ENCODE measurements at places on chromosomes 5 and 9.
A peak's percentile ranks its signal among the peaks of the same experiment; 100 is the strongest.

GRCh38 chr9:82332018-82332773 is 343.6 kb downstream of the SPATA31D1 start:
- DNase-seq: no peak

DNA sequence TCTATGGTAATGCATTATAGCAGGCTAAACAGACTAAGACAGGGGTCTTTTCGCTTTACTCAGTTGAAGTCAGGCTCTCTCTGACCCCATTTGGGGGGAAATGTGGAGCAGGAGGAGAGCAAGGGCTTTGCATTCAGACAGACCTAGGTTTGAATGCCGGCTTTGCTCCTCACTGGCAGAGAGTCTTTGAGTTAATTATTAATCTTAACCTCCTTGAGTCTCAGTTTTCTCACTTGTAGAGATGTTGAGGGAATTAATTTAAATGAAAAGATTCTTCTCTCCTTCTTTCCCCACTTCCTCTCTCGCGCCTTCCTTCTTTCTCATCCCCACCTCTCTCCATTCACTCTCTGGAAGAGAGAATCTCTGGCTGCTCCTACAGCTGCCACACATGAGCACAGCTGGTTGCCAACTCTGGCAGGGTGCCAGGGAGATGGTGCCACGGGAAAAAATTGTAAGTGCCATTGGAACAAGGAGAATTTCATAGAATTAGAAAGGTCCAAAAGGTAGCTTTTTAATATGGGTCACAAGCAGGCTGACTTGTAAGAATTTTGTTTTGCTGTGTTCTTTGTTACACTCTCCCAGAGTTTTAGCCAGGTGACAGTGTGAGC is 25.2 kb upstream of the GLRA1 start:
- DNase-seq: no peak

GRCh38 chr5:110377361-110377760 is 349.1 kb downstream of the TMEM232 start:
- DNase-seq: no peak

GRCh38 chr5:117999939-118000549 is 988.3 kb downstream of the DTWD2 start:
- no peak for DNase-seq

DNA sequence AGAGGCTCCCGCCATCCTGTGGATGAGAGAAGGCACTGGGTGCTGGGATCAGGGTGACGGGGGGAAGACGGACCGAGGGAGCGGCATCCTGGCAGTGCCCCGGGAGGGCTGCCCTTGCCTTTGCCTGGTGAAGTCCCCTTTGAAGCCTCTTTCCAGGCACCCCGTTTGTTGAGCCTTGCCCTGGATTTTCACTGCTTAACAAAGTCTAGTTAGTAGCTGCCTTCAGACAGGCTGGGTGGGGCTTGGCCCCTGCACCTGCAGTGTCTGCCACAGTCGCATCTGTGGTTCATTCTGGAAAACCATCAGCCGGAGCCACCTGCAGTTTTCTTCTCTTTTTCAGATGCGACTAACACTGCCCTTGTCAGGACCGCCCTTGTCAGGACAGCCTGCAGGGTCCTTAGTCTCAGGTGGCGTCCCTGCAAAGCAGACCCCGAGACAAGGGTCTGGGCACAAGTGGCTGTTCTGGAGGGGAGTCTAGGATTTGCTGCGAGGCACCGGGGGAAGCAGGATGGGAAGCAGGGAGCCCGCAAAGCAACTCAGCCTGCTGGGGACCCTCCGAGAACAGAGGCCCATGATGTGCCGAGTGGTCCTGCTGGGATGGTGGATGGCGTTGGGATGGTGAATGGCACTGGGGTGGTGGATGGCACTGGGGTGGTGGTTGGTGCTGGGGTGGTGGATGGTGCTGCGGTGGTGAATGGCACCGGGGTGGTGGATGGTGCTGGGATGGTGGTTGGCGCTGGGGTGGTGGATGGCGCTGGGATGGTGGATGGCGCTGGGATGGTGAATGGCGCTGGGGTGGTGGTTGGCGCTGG is 147.9 kb upstream of the COL5A1 start:
- DNase-seq: no peak

GRCh38 chr9:92439921-92440750 is 15.9 kb upstream of the OMD start:
- DNase-seq: no peak

DNA sequence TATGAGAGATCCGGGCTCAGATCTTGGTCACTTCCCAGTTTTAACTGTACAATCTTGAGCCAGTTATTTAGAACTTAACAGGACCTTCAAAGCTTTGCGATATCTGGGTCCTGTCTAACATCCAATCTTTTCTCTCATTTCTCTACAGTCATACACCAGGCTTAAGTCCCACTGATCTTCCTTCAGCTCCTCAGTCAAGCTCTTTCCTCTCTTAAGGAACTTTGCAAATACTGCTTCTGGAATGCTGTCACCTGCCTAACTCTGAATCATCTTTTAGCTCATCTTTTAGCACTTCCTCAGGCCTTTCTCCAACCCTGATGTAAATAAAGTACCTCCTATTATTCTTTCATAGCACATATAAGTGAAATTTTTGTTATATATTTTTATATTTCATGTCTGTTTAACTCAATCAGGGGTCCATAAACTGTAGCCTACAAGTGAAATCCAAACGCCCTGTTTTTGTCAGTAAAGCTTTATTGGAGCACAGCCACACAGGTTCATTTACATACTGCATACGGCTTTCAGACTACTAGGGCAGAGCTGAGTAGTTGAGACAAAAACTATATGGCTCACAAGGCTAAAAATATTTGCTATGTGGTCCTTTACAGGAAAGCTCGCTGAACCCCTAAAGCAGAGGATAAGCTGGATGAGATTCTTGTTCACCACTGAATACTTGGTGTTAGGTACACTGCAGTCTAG is 63.5 kb downstream of the MEF2C start:
- DNase-seq: no peak

DNA sequence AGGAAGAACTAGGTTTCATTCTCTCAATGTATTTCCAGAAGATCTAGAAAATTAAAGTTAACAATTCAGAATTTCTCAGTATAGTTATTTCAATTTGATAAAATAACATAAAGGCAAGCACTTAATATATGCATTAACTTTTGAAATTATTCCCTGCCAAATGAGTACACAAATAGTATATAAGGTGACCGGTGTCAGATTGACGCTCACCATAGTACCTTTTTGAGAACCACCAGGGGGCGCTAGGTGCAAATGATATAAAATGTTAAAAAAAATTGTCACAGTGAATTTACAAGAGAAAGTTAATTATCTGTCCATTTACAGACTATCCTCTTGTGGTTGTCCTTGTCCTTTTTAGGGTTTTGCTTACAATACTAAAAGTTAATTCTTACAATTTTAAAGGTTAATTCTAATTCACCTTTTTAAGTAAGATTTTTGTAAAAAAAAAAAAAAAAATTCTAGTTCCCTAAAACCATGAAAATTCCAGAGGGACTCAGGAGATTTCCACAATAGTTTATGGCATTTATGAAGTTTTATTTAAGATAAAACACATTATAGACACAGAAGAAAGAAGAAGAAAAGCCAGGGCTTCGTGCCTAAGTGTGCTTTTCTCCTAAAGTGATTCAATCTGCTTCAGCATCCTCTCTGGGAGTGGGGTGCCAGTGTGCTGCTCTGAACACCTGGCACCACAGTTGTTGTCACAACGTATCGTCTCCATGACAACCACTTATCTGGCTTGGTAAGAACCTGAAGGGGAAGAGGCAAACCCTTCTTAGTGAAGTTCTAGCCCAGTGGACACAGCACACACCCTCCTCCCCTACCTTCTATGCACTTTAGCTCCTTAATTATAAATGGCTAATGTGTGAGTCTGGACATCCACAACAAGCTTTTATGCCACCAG is 1.7 kb downstream of the ADAMTS16 start:
- peak; percentile 48 for DNase-seq

DNA sequence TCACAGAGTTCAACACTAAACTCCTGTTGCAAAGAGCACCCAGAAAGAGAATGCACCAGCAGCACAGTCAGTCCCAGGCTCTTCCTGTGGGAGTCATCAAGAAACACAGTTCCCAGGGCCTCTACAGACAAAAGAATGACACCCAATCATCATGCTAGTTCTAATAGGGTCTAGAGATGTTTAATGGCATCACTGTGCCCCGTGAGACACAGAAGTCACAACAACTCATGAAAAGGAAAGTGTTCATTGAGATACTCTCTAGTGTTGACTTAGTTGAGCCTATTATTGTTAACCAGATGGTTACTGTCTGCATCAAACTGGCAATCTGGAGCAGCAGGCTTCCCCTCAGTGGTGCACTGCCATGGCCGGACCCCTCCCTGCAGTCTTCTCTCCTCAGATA is 1.6 kb downstream of the KLHL3 start:
- no peak for DNase-seq

- DNase-seq: no peak
Observed at GRCh38 chr5:75054134-75054930, 2.0 kb upstream of the GCNT4 start.

GRCh38 chr9:19488721-19489120 is 79.9 kb downstream of the ACER2 start:
- DNase-seq: no peak

- no peak for DNase-seq
Observed at GRCh38 chr5:81630684-81631083, 120.2 kb downstream of the SSBP2 start.

DNA sequence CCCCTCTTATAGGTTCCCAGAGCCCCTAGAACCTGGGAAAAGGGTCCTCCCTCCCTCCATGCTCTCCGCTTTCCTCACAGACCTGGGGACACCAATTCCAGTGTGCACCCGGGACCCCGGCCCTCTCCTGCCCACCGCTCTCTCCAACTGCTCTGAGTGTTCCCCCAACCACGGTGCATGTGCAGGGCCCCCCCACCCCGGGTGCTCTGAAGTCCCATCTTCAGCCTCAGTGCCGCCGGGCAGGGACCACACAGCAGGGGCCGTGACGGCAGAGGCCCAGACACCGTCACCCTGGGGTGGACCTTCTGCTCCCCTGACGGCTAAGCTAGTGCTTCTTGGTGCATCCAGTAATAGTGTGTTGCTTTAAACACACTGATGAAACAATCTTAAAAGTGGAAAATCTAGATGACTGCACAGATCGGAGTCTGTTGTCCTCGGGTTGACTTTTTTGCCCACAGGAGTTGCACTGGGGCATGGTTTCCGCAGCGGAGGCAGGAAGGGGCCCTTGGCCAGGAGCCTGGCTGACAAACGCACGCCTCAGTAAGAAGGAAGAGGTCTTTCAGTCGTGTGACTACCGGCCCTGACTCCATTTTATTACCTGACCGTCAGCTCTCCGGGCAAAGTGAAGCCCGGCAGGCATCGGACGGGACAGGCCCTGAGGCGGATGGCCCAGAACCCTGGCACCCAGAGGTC is 36.2 kb upstream of the SLC6A3 start:
- DNase-seq: no peak

GRCh38 chr5:147084702-147085101 is 150.1 kb upstream of the STK32A start:
- DNase-seq: no peak

DNA sequence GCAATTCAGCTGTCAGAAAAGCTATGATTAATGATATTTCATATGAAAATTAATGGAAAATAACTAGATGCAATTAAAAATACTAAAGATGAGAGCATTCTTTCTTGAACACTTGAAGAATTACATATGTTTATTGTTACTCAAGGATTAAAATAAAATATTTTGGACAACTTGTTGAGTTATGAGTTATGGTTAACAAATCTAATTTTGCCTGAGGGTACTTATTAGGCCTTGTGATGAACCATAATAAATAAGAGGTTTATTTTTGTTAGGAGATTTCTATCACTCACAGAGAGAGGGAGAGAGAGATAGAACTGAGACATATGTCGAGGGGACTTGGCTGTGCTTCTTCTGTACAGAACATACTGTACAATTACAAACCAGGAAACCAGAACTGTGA is 183.7 kb downstream of the ISL1 start:
- no peak for DNase-seq

GRCh38 chr5:112270299-112271293 is 148.5 kb downstream of the EPB41L4A start:
- no peak for DNase-seq

DNA sequence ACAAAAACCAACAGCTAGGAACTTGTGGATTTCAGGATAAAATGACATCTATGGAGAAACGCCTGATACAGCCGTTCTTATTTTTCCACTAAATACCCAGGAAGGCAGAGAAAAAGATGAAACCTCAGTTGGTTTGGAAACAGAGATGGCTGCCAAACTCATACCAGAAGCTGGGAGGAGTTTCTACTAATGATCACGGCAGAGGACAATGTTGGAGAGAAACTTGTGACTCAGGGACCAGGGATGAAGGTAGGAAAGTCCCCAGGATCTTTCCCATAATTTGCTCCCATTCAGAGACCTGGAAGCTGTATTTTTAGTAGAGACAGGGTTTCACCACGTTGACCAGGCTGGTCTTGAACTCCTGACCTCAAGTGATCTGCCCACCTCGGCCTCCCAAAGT is 187.1 kb upstream of the IER5L start:
- DNase-seq: no peak

- no peak for DNase-seq
Observed at GRCh38 chr5:2883771-2884170, 132.3 kb upstream of the IRX2 start.

DNA sequence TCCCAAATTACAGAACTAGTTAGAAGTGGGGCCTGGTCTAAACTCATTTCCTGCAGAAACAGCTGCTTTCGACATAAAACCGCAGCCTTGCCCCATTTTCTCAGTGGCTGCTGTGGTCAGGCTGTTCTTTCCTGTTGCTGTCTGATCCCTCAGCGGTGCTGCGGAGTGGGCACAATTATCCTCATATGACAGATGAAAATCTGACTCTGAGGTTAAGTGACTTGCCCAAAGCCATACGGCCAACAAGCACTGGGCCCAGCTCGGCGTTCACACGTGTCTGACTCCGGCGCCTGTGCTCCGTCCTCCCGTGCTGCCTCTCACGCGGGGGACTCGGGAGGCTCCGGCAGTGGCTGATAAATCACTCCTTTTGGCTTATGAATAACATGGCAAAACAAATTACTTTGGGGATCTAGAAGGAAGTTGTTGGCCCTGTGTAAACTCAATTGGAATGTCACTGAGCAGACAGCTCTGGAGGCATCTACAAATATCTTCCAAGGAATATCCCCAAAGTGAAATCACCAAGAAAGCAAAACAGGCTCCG is 142.6 kb upstream of the LMX1B start:
- peak; percentile 86 for DNase-seq

DNA sequence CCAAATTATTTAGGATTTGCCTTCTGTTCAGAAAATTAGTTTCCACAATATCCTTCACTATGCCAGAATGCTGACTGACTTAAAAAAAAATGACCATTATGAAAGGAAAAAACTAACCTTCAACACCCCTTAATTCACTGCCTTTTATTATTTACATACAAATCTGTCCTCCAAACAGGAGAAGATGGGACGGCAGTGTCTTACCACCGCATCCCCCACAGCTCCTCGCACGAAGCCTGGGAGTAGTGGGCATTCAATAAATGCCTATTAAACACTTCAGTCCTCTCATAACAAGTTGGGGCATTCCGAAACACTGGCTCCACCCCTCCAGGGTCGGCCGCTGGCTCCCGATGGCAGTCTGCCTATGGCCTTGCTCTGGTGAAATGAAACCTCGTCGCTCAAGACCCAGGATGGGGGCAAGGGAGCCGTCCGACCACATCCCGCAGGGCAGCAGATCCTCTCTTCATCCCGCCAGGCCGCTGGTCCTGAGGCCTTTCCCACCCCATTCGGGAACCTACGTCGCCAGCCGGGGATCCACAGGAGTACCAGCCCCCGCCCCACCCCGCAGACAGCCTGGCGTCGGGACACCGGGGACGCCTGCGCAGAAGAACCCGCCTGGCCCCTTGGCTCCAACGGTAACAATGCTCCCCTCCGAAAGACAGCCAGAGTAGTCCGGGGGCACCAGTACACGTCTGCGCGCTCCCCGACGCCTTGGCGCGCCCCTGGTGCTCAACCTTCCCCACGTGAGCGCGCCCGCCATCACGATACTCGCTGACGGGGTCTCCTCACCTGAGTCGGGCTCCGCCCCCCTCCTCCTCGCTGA is 613 bp downstream of the ZBTB5 start:
- DNase-seq: peak; percentile 77

- no peak for DNase-seq
Observed at GRCh38 chr9:14530366-14530765, 162.9 kb downstream of the ZDHHC21 start.

Measured in CD4-positive, alpha-beta T cell treated with Interleukin-1 beta for 1 hour (primary cell).